ENCODE measurements at places on chromosomes 2 and 18.

DNA sequence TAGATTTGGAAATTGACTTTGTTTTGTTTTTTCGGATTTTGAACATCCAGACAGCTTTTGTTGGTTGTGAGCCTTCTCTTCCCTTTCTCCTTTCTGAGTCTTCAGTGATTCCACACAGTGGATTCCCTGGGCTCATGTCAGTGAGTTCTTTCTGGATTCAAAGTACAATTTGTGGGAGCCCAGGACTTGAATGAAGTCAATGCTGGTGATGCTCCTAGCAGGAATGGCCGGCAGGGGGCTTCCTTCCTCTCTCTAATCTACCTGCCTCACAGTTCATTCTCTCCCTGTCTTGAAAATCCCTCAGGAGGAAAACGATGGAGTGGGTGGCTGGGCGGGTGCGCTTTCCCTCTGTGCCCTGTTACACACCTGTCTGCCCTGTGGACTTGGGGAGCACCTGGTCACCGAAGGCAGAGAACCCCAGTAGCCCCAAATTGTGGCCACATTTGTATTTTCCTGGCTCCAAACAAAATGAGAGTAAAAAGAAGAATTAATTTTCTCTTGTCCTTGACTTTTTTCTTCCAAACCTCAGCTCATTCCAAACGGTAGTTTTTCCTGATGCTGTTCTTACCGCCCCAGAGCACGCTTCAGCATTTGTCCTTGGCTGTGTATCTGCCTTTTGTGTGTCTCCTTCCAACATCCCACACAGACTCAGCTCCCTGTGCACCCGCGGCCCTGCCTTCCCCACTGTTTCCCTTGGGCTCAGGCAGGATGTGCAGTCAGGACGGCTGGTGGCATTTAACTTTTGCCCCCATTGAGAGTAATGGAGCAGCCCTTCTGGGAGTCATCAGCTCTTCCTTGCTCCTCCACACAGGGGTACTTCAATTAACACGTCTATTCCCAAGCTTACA, 86.6 kb downstream of the MARCO start:
- DNase-seq = peak; percentile 43

GRCh38 chr2:120044336-120044735, 31.5 kb downstream of the EPB41L5 start:
- no peak for DNase-seq

- no peak for DNase-seq
Observed at GRCh38 chr18:79616651-79617510, 62.7 kb upstream of the CTDP1 start.

DNA sequence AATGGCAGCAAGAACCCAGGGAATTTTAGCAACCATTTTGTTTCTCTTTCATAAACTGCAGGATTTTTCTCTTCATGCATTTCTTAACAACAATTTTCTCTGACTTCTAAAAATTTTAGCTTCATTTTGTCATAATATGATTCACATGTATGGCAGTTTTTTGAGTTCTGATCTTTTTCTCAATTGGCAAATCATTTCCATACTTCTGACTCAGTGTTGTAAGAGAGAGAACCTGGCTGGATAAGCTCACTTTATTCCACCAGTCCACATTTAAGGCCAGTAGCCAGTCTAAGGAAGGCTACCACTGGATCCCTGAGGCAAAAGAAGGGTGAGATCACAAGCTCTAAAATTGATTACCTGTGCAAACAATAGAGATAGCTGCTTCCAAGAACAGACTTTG, 42.8 kb upstream of the COL3A1 start:
- peak; percentile 7 for DNase-seq

- no peak for DNase-seq
Observed at GRCh38 chr2:49189512-49190225, 35.4 kb upstream of the FSHR start.

- DNase-seq = no peak
Observed at GRCh38 chr2:205760157-205760556, 77.9 kb downstream of the NRP2 start.

GRCh38 chr18:26317398-26317797, 91.2 kb downstream of the TAF4B start:
- DNase-seq = peak; percentile 25

GRCh38 chr2:215773728-215774127, 239.6 kb downstream of the MREG start:
- DNase-seq = peak; percentile 95

GRCh38 chr2:138395565-138396306, 105.8 kb upstream of the SPOPL start:
- DNase-seq = peak; percentile 77

DNA sequence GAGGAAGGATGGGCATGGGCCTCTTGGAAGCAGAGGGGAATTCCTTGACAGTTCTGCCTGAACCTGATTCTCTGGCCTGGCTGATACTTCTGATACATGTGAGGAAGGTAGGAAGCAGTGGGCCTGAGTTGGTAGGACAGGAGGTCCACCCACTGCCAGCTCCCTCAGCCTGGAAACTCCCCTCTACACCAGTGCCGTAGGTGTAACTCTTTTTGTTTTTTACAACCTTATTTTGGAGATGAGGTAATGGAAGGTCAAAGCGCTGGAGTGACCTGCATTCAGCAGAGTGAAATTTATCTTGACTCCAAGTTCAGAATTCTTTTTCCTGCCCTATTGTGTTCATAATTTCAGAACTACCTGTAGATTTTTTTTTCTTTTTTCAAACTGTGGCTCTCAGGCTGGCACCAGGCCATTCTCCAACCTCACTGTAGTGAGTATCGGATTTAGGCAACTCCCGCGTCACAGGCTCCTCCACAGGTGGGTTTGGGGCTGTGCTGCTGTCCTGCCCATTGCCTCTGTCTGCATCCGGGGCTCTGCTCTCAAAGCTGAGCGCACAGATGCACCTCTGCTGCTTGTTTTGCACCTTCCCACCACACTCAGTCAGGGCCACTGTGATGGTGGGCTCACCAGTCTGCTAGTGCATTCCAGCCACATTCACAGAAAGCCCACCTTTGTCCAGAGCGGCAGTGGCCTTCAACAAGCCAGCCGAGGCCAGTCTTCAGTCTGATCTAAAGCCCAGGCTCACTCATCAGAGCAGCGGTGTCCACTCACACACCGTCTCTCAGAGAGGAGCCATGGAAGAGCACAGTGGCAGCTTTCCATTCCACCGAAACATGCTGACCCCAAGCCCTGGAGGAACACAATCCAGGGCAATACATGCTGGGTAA, 87.2 kb downstream of the UXS1 start:
- DNase-seq = no peak

GRCh38 chr2:241869087-241869961, at the start of gene RTP5:
Gene RTP5 (plus strand): TSS chr2:241869729. CDS start chr2:241869757, 28 bp downstream.
- no peak for DNase-seq

DNA sequence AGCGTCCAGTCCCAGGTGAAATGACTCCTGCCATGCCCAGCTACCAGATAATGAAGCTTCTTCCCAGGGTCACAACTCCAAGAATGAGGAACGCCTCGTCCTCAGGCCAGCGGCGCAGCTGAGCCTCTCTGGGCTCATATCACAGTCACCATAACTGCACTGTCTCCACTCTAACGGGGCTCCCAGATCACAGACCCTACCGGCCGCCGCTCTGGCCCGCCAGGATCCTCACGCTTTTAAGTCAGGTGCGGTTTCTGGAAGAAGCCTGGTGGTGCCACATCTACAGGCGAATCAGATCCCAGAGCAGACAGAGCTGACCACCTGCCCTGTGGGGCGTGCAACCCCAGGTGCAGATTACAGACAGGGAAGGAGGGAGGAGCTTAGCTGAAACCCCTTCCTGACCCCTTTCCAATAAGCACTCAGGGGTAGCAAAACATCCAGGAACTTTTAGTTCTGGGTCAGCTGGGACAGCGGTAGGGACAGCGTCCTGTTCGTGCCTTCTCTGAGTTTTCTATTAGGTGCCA, 3.7 kb upstream of the ACKR3 start:
- no peak for DNase-seq

- DNase-seq = no peak
Observed at GRCh38 chr2:23029111-23029510, 355.9 kb upstream of the KLHL29 start.

GRCh38 chr18:48897531-48897930, 53.2 kb downstream of the SMAD7 start:
- no peak for DNase-seq

GRCh38 chr2:235937087-235937486, 231.1 kb downstream of the GBX2 start:
- DNase-seq = no peak

GRCh38 chr2:110834134-110834827, 101.9 kb downstream of the ACOXL start:
- no peak for DNase-seq

DNA sequence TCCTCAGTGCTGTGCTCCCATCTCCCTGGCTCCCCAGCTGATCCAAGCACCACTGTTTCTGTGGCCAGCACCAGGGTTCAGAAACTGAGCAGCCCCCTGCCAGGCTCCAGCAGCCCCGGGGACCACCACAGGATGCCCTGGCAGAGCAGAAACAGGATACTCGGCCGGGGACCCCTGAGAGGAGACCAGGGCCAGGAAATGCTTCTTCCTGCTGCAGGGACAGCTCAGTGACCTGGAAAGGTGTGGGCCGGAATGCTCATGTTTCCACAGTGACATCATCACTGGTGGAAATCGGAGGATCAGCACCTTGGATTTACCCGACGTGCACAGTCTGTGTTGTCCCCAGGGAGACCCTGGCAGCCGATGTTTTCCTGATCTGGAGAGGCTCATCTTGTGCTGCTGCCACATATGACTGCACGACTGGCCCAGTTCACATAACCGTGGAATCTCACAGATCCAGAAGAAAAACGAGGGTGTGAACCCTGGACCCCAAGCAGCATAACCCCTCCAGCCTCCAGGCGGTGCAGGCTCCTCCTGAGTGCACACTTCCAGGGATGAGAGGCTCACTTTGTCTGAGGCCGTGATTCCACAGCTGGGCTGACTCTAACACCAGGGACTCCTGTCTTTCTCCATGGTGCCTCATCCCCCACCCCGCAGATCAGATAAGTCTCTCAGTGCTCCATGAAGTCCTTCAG, 58.0 kb downstream of the DDX1 start:
- no peak for DNase-seq

GRCh38 chr2:28334527-28334894, 58.1 kb upstream of the FOSL2 start:
- DNase-seq = no peak

DNA sequence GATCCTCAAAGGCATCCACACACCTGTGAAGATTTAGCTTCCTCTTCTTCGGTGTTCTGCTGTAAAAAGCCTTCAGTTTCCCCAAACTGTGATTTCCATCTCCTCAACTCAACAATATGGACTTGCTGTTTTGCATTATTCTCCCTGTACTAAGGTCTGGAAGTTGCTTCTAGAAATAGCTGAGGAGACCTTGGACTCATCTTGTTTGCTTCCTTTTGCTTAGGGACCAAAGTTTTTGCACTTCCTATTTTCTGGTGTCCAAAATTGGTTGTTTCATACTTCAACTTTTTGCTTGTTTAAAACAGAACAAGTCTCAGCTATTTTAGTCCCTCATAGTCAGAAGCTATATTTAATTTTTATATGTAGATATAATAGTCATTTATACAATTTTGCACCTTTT, 201.9 kb upstream of the COPS8 start:
- DNase-seq = no peak

- DNase-seq = no peak
Observed at GRCh38 chr2:69995511-69995910, 34.1 kb upstream of the ASPRV1 start.

GRCh38 chr2:3033315-3033714, 344.3 kb downstream of the EIPR1 start:
- no peak for DNase-seq

- DNase-seq = no peak
Observed at GRCh38 chr2:100208141-100208770, 65.9 kb upstream of the AFF3 start.

DNA sequence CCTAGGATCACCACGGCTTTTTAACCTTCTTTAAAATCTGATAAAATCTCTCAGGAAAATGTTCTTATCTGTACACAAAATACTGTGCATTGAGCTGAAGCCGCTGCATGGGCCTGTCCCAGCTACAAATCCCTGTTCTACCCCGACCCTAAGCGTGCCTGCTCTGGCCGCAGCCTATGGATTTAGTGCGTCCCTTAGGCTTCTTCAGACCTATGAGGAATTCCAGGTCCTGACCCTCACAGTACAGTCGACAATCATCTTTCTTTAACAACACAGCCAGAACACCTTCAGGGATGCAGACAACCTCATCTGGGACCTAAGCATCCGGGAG, 477 bp upstream of the WDCP start:
- no peak for DNase-seq

- DNase-seq = no peak
Observed at GRCh38 chr2:89845532-89845931, 1154.1 kb downstream of the RPIA start.

GRCh38 chr2:112136096-112136495, 2.1 kb upstream of the FBLN7 start:
- no peak for DNase-seq

DNA sequence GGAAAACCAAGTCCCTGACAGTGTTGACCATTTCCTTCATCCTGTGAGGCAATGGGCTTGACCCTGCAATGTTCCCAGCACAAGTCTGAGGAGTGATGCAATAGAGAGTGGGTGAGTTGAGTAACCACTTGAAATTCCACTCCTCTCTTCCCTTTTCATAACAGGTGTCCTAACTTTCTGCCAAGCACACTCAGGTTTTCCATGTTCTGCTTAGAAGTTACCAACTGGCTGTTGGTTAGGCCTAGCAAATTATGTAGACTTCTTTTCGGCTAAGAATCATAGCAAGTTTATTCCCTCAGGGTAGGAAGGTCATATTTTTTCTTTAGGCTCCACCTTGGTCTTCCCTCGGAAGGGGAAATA, 11.5 kb downstream of the GNLY start:
- no peak for DNase-seq

DNA sequence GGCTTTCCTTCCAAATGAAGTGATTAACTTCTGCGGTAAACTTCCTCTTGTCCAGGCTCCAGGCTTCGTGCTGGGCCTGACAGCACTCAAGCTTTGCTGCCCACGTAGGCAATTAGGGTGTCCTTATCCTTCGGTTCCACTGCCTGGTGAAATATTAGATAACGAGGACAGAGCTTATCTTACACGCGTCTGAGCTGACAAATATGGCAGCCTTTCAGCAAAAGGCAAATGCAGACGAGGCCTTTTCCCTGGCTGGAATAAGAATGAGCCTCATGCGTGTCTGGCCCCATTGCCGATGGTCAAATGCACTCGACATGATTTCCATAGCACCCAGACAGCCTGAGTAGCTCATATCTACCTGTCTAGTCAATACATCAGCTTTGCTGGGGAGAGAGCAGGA, 141.5 kb downstream of the FAM210A start:
- peak; percentile 60 for DNase-seq

GRCh38 chr2:183718246-183718645, 594.0 kb downstream of the NUP35 start:
- no peak for DNase-seq

- no peak for DNase-seq
Observed at GRCh38 chr2:240229603-240230235, 89.3 kb upstream of the OTOS start.

All from cardiac muscle cell (in vitro differentiated cells and primary cell).